ENCODE measurements at places on chromosomes 16 and 17.
A peak's percentile ranks its signal among the peaks of the same experiment; 100 is the strongest.

DNA sequence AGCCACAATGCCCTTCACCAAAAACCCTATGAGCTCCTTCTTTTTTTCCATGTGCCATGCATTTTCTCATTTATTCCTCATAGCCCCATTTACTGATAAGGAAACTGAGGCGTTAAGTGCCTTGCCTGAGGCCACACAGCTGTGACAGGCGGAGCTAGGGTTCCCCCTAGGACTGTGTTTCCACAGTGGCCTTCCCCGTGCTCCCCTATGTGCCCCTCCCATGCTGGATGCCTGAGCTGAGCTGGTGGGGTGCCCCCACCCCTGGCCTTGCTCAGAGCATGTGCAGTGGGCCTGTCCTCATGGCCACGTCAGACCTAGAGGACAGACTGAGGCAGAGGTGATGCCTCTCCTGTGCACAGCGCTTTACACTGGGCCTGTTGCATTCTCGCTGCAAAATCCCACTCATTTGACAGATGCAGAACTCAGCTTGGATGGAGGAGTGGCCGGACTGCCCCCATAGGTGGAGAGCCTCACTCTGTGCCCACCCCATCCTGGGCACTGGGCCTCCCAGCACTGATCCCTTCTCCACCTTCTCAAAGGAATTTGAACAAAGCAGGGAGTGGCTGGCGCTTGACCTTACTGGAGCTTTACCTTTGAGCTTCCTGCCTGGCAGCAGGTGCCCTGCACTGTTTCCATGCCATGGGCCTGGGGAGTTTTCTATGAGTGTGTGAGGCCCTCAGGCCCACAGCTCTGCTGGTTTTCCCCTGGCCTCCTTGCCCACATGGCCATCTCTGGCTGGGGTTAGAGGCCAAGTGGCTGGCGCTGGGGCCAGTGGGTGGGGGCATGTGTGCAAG lies 2.6 kb downstream of the MAP2K3 start:
- no peak for DNase-seq

GRCh38 chr17:70059649-70060048 lies 15.4 kb upstream of the KCNJ16 start:
- no peak for DNase-seq

- DNase-seq: no peak
These were observed 24.4 kb downstream of the TBX4 start for GRCh38 chr17:61476476-61477203.

DNA sequence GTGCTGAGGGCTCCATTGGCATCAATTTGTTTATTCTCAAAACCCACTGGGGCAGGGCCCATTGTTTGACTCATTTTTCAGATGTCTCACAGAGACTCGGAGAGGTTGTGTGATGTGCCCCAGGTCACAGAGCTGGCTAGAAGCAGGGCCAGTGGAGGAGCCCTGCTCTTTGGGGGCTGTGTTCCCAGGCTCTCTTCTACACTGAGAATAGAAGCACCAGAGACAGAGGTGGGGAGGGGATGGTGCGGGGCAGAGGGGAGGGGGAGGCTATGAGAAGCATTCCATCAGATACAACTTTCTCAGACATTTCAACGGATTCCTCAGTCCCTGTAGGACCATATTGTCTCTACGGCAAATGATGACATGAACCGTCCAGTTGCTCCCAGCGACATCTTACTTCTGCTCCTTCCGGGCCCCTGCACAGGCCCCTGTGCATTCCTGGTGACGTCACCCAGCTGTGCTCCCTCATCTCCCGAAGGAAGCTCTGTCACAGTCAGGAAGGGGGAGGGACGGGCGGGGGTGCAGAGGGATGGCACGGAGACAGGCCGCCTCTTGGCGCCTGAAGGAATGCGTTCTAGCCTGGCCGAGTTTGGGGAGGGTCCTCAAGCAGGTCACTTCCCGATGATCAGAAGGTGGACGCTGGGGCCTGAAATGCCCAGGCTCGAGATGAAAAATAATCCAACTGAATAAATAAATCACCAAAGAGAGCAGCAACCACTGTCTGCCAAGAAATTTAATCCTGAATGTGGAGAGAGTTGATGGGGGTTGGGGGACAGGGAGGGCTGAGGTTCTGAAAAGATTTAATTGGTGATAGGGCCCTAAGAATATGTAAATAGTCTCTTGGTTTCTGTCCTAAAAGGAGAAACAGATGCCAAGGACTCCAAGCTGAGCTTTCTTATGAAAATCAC lies 114.1 kb downstream of the NOG start:
- DNase-seq: no peak

DNA sequence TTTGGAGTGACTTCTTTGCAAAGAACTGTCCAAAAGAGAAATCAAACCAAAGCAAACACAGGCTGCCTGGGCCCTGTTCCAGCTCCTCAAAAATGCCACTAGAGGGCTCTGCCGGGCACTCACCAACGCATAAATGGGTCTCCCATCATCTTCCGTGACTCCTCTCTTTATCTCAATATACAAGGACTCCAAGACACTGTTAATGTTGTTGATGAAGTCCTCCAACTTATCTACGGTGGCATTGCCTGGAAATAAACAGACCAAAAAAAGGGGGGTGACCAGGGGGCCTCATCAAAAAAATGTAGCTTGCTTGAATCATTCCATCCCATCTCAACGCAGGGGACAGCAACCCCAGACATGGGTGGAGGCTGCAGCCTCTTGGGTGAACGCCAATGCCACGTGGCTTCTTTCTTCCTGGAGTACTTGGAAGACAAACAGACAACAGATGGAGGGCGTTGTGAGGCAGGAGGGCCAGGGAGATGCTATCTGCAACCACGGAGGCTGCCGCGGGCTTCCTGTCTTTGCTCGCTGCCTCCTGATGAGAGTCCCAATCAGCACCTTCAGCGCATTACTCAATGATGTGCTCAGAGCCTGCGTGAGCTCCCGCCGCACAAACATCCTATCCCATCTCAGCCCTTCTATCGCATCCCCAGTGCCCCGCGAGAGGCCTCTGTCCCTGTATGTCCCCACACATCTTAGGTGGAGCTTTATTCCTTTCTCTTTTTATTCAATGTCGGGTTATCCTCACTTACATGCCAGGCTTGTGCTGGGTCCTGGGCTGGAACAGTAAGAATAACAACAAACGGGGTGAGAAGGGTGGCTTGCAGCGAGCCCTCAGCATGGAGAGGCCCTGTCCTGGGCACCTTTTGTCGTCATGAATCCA lies 32.0 kb downstream of the KDM8 start:
- peak; percentile 15 for DNase-seq

DNA sequence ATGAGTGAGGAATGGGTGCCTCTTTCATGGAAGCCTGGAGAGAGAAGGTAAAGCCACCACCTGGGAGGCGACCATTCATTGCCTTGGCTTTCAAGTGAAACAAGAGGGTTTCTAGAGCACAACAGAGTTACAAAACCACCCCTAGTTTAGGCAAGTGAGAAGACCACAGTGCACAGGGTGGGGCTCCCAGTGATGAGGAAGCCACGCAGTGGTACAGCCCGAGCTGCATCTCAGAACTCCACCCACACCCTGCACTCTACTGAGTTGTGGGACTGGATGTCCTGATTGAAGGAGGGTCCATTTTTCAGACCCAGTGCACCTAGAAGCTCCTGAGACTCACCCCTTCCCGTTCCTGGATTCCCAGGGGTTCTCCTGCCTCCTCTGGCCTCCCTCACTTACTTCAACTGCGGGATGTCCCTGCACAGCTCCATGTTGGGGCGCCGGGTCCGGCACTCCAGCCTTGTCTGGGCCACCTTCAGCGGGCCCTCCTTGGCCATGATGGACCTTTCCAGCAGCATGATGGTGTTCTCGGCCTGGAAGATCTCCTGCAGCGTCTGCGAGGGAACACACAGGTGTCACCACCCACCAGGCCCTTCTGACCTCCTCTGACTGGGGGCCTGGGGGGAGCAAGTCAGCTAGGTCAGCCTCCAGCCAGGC lies 55.1 kb upstream of the EMP2 start:
- DNase-seq: no peak

DNA sequence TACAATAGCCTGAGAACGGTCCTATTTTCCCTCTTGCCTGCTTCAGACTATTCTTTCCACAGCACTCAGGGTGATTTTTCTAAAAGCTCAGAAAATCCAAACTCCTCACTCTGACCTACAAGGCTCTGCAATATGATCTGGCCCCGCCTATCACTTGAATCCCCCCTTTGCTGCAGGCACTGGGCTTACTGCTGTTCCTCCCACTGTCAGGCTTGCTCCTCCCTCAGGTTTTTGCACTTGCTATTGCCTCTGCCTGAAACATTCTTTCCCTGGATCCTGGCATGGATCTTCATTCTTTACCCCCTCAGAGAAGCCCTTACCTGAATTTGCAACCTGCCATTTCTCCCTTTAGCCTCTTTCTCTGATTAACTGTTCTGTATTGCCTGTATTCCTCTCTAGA lies 52.3 kb downstream of the RPGRIP1L start:
- no peak for DNase-seq

DNA sequence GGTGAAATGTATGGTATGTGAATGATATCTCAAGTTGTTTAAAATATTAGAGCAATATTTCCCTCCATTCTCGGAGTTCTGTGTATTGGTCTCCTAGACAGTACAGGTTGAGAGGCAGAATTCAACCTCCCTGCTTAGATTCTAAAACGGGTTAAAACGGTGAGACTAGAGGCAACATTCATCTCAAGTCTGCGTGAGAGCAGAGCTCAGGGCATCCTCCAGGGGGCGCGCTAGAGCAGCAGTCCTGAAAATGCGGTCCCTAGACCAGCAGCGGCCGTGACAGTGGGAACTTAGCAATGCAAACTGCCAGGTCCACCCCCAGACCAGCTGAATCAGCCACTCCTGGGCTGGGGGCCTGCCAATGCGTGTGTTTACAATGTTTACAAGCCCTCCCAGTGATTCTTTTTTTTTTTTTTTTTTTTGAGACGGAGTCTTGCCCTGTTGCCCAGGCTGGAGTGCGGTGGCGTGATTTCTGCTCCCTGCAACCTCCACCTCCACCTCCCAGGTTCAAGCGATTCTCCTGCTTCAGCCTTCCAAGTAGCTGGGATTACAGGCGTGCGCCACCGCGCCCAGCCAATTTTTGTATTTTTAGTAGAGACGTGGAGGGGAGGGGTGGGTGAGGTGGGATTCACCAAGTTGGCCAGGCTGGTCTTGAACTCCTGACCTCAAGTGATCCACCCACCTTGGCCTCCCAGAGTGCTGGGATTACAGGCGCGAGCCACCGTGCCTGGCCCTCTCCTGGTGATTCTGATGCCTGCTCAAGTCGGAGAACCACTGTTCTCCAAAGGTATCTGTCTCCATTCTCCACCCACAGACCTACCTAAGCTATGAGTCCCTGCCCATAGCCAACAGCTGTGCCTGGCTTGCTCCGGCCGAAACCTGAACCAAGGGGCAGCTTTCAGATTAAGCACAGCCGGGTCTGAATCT lies 24.2 kb downstream of the KLHL36 start:
- DNase-seq: peak; percentile 39
